ENCODE measurements at places on chromosomes 7 and 10. TPM values are rescaled to one million over a fixed set of nuclear protein-coding genes. Genes with fewer than 3 reads are reported as not detected.

SPDYE5 gene
- total RNA-seq: 0.47 TPM

SMKR1 gene
- total RNA-seq: 2.3 TPM

- no peaks in the 10 kb centered on the region for H3K27me3 ChIP-seq
- H3K36me3 ChIP-seq: no peaks in the 10 kb centered on the region
- no peak for DNase-seq
- H3K4me1 ChIP-seq: no peaks in the 10 kb centered on the region
These were observed 742.3 kb downstream of the TYW1 start for GRCh38 chr7:67738958-67739357.

GRCh38 chr10:58511765-58512490, 744 bp upstream of the BICC1 start:
- no peaks in the 10 kb centered on the region for H3K27me3 ChIP-seq
- no peaks in the 10 kb centered on the region for H3K36me3 ChIP-seq
- no peak overlapping the region for H3K4me3 ChIP-seq
- no peaks in the 10 kb centered on the region for H3K4me1 ChIP-seq

DNA sequence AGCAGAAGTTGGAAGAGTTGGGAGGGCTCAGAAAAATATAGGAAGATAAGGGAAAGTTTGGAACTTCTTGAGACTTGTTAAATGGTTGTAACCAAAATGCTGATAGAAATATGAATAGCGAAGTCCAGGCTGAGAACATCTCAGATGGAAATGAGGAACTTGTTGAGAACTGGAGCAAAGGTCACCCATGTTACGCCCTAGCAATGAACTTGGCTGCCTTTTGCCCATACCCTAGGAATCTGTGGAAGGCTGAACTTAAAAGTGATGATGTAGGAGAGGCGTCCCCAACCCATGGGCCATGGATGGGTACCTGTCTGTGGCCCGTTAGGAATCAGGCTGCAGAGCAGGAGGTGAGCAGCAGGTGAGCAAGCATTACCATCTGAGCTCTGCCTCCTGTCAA, 347.8 kb downstream of the ARL4A start:
- DNase-seq: no peak
- no peaks in the 10 kb centered on the region for H3K4me1 ChIP-seq
- no peak overlapping the region for H3K4me3 ChIP-seq
- no peak overlapping the region for H3K27ac ChIP-seq
- no peaks in the 10 kb centered on the region for H3K27me3 ChIP-seq

DNA sequence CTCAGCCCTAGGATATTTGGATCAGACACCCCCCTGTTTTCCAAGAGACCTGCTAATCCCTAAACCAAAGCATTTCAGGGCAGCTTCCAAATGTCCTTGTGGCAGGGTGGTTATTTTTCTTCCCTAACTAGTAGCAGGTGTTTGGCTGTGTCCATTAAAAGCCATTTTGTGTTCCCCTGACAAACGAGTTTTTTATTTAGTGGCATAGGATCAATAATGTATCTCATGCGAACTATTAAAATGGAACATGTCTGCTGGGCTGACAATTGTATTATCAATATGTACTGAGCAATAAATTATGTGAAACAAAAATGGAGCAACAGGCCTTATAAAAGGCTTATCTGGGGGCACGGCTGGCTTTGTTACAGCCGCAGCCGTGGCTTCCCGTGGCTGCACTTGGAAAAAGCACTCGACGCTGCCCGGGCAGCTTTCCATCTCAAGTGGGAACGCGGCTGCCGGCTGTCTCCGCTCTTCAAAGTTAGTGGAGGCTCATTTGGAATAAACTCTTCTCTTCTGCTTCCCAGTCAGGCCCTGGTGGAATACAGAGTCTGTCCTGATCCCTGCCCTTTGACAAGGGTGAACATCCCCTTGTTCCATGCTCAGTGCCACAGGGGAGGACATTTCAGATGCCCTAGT, 554.3 kb downstream of the TYW1 start:
- no peak for DNase-seq
- no peaks in the 10 kb centered on the region for H3K36me3 ChIP-seq
- H3K4me3 ChIP-seq: no peak overlapping the region
- no peaks in the 10 kb centered on the region for H3K27me3 ChIP-seq
